GM20000 (cell line): ENCODE measurements at places on chromosomes 7 and 10.

DNA sequence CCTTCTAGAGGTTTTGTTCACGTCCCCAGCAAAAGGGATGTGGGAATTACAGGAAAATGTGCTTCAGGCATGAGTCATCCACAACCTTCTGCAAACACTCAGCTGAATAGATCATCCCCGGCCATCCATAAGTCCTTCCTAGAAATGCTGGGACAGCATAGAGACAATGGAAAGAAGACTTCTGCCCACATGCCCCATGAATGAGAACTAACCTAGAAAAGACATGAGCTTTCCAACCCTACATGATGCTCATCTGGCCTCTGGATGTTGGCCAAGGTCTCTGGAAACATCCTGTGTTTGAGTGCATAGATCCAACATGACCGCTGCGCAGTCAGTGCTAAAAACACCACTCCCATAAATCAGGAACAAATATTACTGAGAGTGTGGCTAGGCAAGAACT is 277.5 kb downstream of the PLXNA4 start:
- no peak for DNase-seq

GRCh38 chr10:122053314-122053713 is 64.4 kb downstream of the TACC2 start:
- no peak for DNase-seq

- DNase-seq: no peak
Observed at GRCh38 chr10:29620112-29620690, 14.6 kb downstream of the SVIL start.

- DNase-seq: no peak
Observed at GRCh38 chr10:110576220-110576619, 8.7 kb downstream of the SMC3 start.

DNA sequence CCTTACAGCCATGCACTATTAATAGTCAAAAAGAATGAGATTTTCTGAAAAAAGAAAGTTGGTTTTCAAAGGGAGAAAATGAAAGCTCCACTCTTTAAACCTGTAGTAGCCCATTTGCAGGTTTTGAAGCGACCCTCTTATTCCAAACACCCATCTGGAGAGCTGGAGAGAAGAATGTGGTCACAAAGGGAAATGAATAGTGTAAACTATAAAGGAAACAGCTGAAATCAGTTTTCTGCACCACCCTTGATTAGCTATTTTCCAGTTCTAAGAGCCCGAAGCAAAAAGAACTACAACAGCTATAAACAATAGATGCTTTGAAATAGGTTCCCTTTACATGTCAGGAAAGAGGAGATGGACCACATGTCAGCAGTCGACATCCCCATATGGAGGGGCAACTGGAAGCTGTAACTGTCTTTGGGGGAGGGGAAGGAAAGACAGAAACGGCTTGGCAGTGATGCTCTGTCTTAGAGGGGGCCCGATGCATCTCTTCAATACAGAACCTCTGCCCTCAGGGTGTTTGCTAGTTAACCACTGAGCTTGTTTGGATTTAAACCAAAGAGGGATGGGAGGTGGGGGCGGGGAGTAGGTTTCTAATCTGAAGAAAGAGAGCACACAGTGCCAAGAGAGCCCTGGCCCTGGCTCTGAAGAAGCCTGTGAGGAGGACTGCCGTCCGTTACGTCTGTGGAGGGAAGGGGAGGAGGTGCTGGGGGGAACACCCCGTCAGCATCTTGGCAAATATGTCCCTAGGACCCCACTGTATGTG is 55.3 kb downstream of the CPVL start:
- peak; percentile 8 for DNase-seq

DNA sequence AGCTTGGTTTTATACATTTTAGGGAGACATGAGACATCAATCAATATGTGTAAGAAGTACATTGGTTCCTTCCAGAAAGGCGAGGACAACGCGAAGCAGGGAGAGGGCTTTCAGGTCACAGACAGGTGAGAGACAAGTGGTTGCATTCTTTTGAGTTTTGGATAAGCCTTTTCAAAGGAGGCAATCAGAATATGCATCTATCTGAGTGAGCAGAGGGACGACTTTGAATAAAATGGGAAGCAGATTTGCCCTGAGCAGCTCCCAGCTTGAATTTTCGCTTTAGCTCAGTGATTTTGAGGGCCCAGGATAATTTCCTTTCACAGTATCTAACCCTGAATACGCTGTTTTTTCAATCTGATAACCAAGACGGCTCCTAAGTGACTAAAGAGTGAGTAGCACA is 82.5 kb upstream of the MYO3A start:
- DNase-seq: no peak

- no peak for DNase-seq
Observed at GRCh38 chr7:134276951-134277350, 39.8 kb downstream of the SLC35B4 start.

GRCh38 chr7:23469961-23470250 is 385 bp downstream of the IGF2BP3 start:
- no peak for DNase-seq

- no peak for DNase-seq
Observed at GRCh38 chr10:126689461-126689994, 19.0 kb upstream of the C10orf90 start.

GRCh38 chr7:25926009-25926408 is 226.0 kb upstream of the NFE2L3 start:
- DNase-seq: no peak

- no peak for DNase-seq
Observed at GRCh38 chr7:157903710-157904109, 566.9 kb downstream of the DNAJB6 start.

DNA sequence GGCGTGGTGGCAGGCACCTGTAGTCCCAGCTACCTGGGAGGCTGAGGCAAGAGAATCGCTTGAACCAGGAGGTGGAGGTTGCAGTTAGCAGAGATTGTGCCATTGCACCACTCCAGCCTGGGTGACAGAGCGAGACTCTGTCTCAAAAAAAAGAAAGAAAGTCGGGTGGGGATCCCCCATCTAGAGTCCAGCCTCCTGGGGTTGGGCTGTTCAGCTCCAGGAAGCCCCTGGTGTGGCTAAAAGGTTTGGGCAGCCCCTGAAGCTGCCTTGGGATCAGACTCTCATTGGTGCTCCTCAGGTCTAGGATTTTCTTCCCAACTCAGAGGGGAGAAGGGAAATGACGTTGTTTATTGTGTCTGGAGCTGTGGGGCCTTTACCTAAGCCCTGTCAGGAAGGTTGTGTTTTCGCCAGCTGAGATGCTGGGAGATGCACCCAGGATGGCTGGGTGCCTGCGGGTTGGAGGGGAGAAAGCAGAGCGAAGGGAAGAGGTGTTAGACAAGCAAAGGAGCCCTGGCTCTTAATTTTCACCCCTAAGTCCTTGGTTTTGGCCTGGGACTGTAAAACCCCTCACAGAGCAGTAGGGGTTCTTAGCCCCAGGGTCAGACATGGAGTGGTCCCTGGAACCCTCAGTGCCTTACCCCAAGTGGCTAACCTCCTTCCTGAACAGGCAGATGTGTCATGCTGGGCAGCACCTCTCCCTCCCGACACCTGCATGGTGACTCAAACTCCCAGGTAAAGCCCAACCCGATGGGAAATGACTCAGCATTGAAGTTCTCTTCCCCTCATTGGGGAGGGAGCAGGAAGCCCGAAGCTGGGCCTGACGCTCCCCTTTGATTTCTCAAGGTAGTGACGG is 21.1 kb downstream of the PLAU start:
- peak; percentile 70 for DNase-seq

- DNase-seq: no peak
Observed at GRCh38 chr10:69801434-69802315, at the start of gene COL13A1. Gene COL13A1, plus strand, starts transcription at chr10:69801906. Its CDS starts 518 bp downstream, at chr10:69802424.

DNA sequence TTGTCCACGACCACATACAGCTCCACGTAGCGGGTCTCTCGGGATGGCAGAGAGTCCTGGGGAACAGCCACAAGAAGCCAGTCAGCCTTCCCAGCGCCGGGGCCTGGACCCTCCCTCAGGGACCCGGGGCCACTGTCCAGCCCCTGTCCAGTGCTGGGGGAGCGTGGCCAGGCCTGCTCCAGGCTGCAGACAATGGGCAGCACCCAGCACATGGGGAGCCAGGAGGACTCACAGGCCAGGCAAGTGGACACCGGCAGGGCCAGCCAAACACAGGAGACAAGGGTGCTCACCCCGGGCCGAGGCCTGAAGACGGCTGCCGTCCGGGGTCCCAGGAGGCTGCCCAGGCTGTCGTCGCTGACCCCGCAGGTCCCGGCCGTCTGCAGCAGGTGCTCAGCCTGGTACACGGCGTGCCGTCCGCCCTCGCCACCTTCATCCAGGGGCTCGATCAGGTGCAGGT is 3.7 kb downstream of the ADAM8 start:
- DNase-seq: no peak

GRCh38 chr10:34524369-34525091 is 290.6 kb downstream of the PARD3 start:
- no peak for DNase-seq

- DNase-seq: no peak
Observed at GRCh38 chr7:108037741-108038140, 34.8 kb upstream of the LAMB1 start.

DNA sequence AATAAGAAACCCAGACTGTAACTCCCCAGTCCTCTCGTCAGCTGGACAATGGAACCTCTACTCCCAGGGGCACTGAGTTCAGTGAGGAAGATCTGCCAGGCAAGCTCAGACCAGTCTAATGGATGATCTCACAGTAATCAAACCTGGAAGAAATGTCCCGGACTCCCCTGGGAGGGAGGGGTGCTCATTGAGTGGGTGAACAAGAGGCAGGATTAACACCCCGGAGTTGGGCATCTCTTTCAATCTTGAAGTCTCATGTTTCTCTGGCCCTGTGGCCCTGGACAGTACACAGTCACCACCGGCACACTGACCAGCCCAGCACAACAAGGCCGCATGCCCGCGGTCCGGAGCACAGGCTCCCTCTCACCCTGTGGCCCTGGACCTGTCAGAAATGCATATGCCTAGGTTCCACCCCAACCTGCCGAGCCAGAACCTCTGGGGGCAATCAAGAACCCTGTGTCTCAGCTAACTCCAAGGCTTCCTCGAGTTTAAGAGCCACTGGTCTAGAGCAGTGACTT is 27.8 kb downstream of the CXCL12 start:
- DNase-seq: no peak

DNA sequence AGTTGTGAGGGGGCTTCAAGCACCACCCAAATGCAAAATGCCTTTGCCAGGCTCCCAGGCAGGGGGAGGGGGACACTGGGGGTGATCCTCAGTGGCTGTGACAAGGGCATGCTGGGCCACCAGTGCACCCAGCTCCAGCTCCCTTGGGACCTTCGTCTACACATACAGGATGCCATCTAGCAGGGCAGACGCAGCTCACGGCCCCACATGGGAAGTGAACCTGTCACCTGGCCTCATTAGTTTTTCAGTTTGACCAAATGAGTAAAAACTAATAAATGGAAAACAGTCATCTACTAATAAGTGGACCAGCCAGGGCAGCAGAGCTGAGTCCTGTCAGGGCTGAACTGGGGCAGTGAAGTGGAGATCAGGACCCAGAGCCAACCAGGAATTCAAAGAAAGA is 50.2 kb downstream of the TLL2 start:
- DNase-seq: no peak

GRCh38 chr7:149633976-149634945 is 136.7 kb upstream of the ZNF746 start:
- DNase-seq: no peak

- no peak for DNase-seq
Observed at GRCh38 chr7:140310337-140311002, 87.9 kb downstream of the SLC37A3 start.

DNA sequence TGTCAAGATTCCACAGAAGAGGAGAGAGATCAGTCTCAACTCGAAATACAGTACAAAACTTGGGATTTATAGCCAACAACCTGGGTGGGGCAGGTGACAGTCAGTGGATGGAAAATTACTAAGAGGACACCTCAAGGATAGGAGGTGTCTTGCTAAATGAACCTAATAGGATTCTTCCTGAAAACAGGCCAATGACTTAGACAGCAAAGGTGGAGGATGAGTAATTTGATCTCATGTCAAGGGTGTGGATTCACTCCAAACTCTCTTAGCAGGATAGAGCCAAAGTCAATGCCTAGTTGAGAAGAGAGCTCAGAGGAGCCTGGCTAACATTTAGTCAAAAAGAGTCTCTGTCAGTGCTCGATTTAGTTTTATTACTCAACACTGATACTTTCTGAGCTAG is 106.7 kb upstream of the INSYN2A start:
- DNase-seq: no peak

DNA sequence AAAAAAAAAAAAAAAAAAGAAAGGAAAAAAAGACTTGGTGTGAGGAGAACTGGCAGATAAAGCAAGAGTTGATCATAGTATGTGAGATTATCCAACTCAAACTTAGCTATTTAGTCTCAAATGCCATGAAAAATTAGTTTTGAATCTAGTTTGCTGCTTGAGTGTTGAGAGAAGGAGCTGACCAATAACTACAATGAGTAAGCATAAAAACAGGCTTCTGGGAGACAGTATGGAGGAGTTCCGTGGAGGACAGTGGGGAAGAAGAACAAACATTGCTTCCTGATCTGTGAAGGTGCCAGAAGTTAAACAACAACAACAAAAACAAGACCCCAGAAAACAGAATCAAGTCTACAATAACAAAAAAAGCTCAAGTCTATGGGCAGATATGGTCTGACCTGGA is 317.1 kb upstream of the POT1 start:
- no peak for DNase-seq

GRCh38 chr10:124739119-124739921 is 4.9 kb downstream of the FAM53B start:
- no peak for DNase-seq

GRCh38 chr10:112583236-112583939 is 136.4 kb downstream of the VTI1A start:
- DNase-seq: no peak

DNA sequence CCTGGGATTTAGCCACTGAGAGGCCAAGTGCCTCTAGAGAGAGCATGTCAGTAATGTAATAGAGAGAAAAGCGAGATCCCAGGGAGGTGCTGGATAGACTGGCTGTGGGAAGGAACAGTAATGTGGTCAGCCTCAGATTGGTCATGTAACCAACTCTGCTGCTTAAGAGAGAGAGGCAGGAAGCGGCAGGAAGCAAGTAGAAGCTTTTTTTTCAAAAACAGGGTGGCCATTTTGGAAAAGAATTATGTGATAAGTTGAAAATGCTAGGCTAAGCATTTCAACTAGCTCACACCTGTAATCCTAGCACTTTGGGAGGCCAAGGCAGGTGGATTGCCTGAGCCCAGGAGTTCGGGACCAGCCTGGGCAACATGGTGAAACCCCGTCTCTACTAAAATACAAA is 3.7 kb upstream of the PCOLCE start:
- DNase-seq: no peak

GRCh38 chr7:98459529-98459928 is 58.6 kb upstream of the BAIAP2L1 start:
- DNase-seq: no peak

- DNase-seq: no peak
Observed at GRCh38 chr7:150402671-150403321, 23.7 kb downstream of the ZNF775 start.

- peak; percentile 31 for DNase-seq
Observed at GRCh38 chr7:124276005-124276622, 243.2 kb upstream of the TMEM229A start.

DNA sequence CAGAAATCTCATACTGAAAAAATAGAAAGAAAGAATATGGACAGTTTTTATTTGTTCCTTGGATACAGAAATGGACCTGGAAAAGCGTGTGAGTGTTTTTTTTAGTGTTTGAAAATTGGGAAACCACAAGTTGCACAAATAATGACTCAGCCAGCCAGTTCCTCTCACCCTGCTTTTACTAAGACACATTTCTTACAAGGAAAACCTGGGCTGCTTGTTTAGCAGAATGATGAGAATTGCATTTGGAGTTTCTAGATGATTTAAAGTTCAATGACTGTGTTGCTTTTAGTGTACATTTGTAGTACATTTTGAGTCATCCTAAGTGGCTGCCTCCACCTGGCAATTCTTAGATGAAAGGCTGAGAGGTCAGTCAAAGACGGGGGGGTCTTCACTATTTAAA is 218.7 kb downstream of the ABCA13 start:
- no peak for DNase-seq

- no peak for DNase-seq
Observed at GRCh38 chr10:120543291-120543690, 86.3 kb downstream of the PLPP4 start.
